ENCODE measurements at places on chromosomes 12 and 14.

DNA sequence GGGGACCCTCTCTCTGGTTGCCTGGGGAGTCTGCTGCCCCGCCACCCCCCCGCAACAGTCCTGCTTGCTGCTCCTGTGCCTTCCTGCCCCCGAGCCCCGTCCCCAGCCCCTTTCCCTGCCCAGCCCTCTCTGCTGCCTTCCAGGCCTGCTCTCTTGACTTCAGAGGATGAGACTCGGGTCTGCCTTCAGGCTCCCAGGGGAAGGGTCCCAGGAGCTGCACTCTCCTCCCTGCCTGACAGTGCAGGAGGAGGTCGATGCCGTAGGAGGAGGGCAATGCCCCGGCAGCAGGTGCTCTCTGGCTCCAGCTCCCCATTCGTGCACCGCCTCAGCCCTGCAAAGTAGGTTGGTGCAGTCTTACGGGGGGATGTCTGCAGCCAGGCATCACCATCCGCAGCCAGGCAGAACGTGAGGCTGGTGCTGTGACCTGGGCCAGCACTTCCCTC is 185.1 kb upstream of the C14orf180 start:
- no peak for DNase-seq

DNA sequence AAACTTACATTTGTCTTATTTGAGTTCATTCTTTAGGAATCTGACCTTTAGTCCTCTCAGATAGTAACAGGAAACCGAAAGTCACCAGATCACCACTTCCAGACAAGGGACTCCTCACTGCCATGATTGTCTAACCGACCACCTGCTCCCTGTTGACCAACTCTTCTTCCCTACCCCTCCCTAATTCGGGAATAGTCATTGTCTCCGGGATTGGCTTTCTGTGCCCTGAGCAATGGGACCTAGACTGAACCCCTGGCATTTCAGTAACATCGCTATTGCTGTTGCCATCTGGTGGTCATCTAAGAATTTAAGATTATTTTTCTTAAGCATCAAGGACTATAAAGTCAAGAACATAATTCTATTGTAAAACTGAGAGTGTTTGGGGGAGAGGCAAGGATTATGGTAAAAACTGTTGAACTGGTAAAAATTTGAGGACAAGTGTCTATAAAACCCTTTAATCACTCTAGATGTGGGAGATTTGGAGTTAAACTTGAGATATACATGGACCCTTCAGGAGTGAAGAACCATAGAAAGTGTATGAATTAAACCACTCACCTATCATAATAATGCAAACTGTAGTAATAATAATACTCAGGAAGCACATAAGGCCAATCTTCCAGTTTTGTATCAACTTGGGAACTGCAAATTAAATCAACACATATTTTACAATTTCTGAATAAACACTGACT is 6.3 kb downstream of the CLEC2A start:
- peak; percentile 52 for DNase-seq

GRCh38 chr12:123879101-123879500 is 93.5 kb downstream of the CCDC92 start:
- DNase-seq, result no peak

DNA sequence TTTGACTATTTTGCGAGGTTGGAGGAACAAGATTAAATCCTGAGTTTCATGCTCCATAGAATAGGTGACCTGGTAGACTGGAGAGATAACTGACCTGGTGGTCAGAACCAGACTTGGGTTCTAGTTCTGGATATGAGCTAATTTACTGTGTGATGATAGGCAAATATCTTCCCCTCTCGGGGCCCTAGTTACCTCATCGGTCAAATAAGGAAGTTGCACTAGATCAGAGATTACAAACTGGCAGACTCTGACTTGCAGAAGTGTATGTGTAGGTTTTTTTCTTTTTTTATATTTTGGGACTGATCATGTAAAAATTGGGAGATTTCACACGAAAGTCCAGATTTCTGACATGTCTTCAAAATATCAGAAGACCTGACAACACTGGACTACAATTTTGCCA is 37.0 kb downstream of the RPH3A start:
- DNase-seq, result no peak

All from AG20443 (cell line).